ENCODE measurements at places on chromosomes 12 and 14.

- no peak for DNase-seq
Measured at GRCh38 chr12:40261937-40262336, 37.1 kb downstream of the LRRK2 start.

DNA sequence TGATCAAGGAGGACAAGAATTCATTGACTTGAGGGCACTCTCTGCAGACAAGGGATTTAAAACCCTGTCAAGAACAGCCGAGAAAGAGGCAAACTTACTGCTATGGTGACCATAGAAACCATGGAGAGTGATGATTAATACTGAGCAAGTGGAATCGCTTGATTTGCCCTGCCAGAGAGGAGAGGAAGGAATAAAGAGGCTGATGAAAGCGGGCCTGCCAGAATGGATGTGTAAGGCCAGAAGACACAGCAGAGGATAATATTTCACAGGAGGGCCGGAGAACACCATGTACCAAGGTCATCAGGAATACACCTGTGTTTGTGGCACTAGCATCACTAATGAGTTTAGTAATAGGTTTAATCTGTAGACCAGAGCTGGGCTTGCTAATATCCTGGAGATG, 221.8 kb upstream of the DCN start:
- no peak for DNase-seq

GRCh38 chr12:65106948-65107347, 14.2 kb downstream of the WIF1 start:
- DNase-seq: no peak

DNA sequence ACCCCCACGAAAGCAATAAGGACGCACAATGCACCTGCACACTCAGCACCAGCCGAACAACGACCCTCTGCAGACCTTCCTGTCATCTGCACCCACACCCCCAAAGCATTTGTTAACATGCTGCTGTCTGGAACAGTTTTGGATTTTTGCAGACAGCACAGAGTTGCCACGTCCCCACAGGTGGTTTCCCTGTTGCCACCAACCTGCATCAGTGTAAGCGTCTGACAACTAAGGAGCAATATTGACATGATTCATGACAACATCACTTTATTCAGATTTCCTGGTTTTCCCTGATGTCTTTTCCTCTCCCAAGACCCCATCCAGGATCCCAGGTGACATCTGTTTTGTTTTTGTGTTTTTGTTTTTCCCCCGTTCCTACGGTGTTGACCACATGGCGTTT, 150.7 kb upstream of the C14orf180 start:
- DNase-seq: no peak

All from activated CD4-positive, alpha-beta T cell treated with anti-CD3 and anti-CD28 coated beads, Interleukin-2, amount 50 U/mL, for 48 hours (primary cell).